ENCODE measurements at places on chromosomes 1 and 21. TPM values are rescaled to one million over a fixed set of nuclear protein-coding genes. Genes with fewer than 3 reads are reported as not detected.

Gene PODN
- total RNA-seq = 54.8 TPM

Gene AQP10
- total RNA-seq = 0.26 TPM

- no peak for DNase-seq
These were observed 8.9 kb upstream of the CMPK1 start for GRCh38 chr1:47324682-47325081.

DNA sequence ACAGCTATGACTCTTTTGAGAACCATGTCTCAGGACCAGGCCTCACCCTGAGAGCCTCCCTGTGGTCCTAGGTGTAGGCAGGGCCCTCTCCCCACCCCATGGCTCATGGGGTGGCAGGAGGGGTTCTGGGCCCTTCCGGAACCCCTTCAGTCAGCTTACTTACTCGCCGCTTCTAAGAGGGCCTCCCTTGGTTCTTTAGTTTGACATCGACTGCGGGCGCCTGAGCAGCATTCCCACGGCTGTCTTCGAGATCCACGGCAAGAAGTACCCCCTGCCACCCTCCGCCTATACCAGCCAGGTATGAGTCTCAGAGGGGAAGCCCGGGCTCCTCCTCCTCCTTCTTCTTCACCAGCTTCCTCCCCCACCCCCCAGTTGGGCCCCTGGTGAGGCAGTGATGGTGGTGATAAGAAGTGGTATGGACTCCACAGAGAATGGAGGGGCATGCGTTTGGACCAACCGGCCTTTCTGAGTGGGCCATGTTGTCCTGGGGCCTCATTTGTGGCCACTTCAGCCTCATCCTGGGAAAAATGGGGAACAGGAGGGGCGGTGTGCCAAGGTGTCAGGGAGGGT is 28.9 kb downstream of the KCNA10 start:
- no peak for DNase-seq

- DNase-seq = no peak
These were observed 16.9 kb downstream of the STUM start for GRCh38 chr1:226565476-226565875.

GRCh38 chr1:18192974-18193373 is 85.4 kb downstream of the IGSF21 start:
- DNase-seq = no peak

- DNase-seq = no peak
These were observed 9.0 kb upstream of the PLA2G2A start for GRCh38 chr1:19988267-19989006.
